Prostate gland (tissue), 2 donors: ENCODE measurements at places on chromosomes 6 and 20. TPM values are rescaled to one million over a fixed set of nuclear protein-coding genes. Genes with fewer than 3 reads are reported as not detected.

TMEM170B gene
- total RNA-seq = 2.7 TPM

NFKBIL1 gene
- total RNA-seq = 48.7 TPM

ASXL1 gene
- total RNA-seq = 106 TPM

LY6G6F gene
- total RNA-seq = 3.7 TPM

BPIFA1 gene
- total RNA-seq = not detected

PRKN gene
- 21.2 TPM for total RNA-seq

SLC17A1 gene
- 0.51 TPM for total RNA-seq

STMND1 gene
- total RNA-seq = not detected

XKR7 gene
- 0.05 TPM for total RNA-seq

ID4 gene
- total RNA-seq = 69.1 TPM

RIPOR3 gene
- total RNA-seq = 0.55 TPM

BMP7 gene
- total RNA-seq = 10.5 TPM

SIGLEC1 gene
- 0.32 TPM for total RNA-seq

MEI4 gene
- total RNA-seq = not detected

NHLRC1 gene
- 4.8 TPM for total RNA-seq

DPPA5 gene
- 4.1 TPM for total RNA-seq

PRPF6 gene
- total RNA-seq = 99.6 TPM

IL17A gene
- not detected for total RNA-seq

PGBD1 gene
- total RNA-seq = 4.2 TPM

MUCL3 gene
- not detected for total RNA-seq
